ENCODE measurements at places on chromosomes 5 and 9. TPM values are rescaled to one million over a fixed set of nuclear protein-coding genes. Genes with fewer than 3 reads are reported as not detected.

ORM1 gene
- not detected for polyA plus RNA-seq

KCNMB1 gene
- not detected for polyA plus RNA-seq

WWC1 gene
- polyA plus RNA-seq, result 0.40 TPM

KYAT1 gene
- polyA plus RNA-seq, result 10.1 TPM

CA9 gene
- not detected for polyA plus RNA-seq

ATP6V0E1 gene
- 487 TPM for polyA plus RNA-seq

PDLIM4 gene
- polyA plus RNA-seq, result not detected

All from immature natural killer cell (primary cell).